ENCODE measurements at places on chromosomes 7 and 10. TPM values are rescaled to one million over a fixed set of nuclear protein-coding genes. Genes with fewer than 3 reads are reported as not detected.
A peak's percentile ranks its signal among the peaks of the same experiment; 100 is the strongest.

DNA sequence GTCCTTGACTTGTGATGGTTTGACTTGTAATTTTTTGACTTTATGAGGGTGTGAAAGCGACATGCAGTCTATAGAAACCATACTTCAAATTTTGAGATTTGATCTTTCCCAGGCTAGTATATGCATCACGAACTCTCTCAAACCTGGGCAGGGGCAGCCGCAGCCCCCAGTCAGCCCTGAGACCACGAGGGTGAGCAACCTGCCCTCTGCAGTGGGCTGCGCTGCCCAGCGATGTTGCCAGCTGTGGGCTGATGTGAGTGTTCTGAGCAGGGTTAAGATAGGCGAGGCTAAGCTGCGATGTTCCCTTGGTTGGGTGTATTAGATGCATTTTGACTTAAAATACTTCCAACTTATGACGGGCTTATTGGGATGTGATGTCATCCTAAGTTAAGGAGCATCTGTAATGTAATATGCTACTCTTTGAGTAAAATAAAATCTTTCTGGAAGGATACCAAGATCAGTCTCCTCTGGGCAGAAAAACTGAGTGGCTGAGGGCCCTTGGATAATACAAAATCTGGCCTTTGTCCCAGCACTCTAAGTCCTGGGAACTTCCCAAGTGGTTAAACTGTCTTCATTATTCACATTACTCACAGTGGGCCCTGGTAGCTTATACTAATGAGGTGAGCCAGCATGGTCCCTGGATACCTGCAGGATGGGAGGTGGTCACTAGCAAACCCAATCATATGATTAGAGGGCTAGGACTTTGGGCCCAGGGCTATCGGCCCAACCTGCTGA, 28.4 kb upstream of the CNPY1 start:
- DNase-seq = no peak

- no peak for DNase-seq
Observed at GRCh38 chr7:113125728-113126127, 7.4 kb upstream of the SMIM30 start.

- peak; percentile 66 for DNase-seq
Observed at GRCh38 chr10:88270871-88271713, 312.0 kb downstream of the RNLS start.

DNA sequence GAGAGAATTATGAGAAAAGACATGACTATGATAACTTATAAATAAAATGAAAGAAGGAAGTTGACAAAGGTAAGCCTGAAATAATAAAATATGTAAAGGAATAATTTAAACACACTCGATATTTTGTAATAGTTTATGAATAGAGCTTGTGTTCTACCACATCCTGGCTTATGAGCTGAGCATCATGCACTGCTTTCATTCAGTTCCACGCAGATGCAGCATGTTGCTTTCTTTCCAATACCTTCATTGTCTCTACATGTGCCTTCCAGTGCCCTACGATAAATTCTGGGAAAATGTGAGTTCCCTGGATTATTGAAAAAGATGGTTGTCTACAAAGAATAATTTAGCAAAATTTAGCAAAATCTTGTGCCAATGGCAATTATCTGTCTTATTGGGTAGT, 398.9 kb upstream of the SEMA3C start:
- no peak for DNase-seq

CDH23 gene
- total RNA-seq = 1.1 TPM

PRKAR1B gene
- total RNA-seq = 43.5 TPM
